ENCODE measurements at places on chromosomes 16 and 17.

- no peak for DNase-seq
Measured at GRCh38 chr17:82439194-82439828, 11.2 kb downstream of the CYBC1 start.

GRCh38 chr16:57382535-57383275 lies 10.4 kb downstream of the CX3CL1 start:
- DNase-seq: no peak

- no peak for DNase-seq
Measured at GRCh38 chr17:66302761-66303626, 581 bp downstream of the PRKCA start.

GRCh38 chr17:48433896-48434295 lies 3.9 kb upstream of the SKAP1 start:
- no peak for DNase-seq

DNA sequence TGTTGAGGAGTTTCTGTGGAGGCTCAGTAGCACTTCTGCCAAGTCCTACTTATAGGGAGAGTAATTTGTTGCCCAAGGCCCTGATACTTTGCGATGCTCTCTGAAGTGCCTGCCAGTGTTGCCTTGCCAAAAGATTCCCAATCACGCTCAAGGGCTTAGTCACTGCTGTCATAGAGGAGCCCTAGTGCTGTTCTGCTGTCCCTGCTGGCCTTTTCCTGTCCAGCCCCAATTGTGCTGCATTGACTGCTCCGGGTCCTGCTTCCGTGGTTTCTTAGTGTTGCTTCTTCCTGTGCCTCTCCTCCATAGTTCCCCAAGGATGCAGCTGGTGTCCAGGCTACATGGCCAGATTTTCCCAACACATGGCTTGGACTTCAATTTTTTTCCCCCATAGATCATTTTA lies 13.9 kb downstream of the NUP93 start:
- no peak for DNase-seq

- no peak for DNase-seq
Measured at GRCh38 chr17:59401725-59402124, 70.3 kb downstream of the YPEL2 start.

- no peak for DNase-seq
Measured at GRCh38 chr17:12078791-12079190, 58.1 kb downstream of the MAP2K4 start.

GRCh38 chr16:75062135-75062975 lies 54.2 kb downstream of the LDHD start:
- DNase-seq: no peak

GRCh38 chr16:73956587-73957494 lies 339.8 kb upstream of the PSMD7 start:
- peak; percentile 20 for DNase-seq

GRCh38 chr16:12584488-12585233 lies 219.0 kb downstream of the CPPED1 start:
- DNase-seq: no peak

GRCh38 chr17:64024781-64025731 lies 4.6 kb upstream of the ICAM2 start:
- no peak for DNase-seq

DNA sequence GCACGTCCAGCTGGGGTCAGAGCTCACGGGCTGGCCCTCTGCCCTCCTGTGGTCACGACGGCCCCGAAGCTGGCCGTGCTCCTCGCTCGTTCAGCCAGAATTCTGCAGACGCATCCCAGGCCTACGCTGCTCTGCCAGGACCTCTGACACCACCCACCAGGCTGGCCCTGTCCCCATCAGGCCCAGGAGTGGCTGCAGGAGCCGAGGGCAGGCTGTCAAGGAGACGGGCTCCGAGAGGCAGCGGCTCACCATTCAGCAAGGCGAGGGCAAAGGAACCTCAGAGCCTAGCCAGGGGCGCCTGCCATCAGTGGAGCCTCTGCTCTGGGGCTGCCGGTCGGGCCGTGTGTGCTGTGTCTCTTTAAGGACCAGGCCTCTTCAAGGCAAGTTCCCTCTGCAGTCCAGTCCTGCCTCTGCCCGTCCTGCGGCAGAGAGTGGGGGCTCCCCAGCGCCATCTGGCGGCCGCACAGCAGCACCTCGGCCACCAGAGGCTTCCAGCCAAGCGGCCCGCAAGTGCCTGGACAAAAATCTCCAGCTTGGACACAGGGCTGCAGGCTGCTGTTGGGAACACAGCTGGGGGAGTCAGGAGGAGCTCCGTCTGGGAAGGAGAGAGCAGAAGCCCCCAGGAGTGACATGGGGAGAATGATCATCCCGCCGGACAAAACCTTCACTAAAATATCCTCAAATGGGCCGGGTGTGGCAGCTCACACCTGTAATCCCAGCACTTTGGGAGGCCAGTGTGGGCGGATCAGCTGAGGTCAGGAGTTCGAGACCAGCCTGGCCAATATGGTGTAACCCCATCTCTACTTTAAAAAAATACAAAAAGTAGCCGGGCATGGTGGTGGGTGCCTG lies 7.4 kb upstream of the ABR start:
- peak; percentile 70 for DNase-seq

DNA sequence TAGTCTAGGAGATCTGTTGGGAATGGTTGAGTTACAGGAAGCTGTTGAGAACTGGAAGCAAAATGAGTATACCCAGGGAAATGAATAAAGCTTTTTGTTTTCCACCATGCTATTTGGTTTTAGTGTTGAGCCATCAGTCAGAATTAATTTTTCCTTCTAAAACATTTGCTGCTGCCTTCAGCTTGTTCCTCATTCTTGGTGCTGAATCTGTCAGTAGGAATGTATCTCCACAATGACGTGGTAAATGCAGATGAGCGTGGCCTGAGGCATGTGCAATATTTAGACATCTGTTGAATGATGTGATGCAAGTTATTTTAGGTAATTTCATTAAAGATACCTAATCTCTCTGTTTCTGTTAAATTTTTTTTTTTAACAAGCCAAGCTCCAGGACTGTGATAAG lies 10.9 kb downstream of the HAPSTR1 start:
- DNase-seq: no peak

GRCh38 chr16:27169511-27170071 lies 33.7 kb upstream of the KDM8 start:
- no peak for DNase-seq

- DNase-seq: no peak
Measured at GRCh38 chr16:75497558-75497957, 2.3 kb upstream of the CHST6 start.

DNA sequence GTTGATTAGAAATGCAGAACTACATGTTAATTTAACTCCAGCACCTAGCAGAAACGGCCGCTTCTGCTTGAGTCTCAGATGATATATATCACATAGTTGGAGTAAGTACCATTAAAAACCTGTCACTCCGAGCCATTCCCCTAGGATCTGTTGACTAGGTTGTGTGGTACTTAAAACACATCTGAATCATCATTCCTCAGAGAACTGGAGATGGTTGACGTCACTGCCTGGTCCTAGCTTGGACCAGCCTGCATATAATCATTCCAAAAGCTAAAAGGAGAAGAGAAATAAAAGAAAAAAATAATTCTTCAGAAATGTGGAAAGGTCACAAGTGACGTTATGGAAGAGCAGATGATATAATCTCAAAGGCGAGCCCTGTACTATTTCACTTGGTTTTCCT lies 31.3 kb upstream of the RASL10B start:
- DNase-seq: no peak

DNA sequence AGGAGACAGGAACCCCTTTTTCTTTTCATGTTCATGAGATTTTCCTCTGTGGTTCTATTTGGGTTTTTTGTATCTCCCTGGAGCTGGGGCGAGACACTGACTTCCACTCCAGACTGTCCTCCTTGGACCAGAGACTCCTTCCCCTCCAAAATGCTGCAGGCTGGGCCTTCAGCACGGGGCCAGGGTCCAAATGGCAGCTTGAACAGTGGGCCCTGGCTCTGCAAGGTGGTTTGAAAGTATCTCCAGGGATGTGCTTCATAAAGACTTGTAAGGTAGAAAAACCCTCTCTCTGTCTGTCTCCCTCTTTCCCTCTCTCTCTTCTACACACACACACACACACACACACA lies 236.1 kb downstream of the ZNF423 start:
- no peak for DNase-seq

DNA sequence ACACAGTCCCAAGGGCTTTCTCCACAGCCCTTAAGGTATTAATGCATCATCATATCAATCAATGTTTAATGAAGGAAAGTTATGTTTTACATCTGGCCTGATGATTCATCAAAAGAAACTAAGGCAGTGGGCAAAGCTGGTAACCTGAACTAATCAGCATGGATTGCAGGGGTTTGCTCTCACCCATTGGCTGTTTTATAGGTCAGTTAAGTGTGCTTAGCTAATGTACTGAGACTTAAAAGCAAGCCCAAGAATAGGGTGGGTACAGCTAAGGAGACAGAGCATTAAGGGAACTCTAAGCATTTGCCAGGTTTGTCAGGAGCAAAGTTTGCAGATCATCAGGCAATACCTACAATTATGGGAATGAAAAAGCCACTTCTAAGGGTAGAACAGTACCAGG lies 1247.6 kb downstream of the CDH8 start:
- no peak for DNase-seq

- no peak for DNase-seq
Measured at GRCh38 chr16:79182616-79183015, 417.9 kb downstream of the MAF start.

DNA sequence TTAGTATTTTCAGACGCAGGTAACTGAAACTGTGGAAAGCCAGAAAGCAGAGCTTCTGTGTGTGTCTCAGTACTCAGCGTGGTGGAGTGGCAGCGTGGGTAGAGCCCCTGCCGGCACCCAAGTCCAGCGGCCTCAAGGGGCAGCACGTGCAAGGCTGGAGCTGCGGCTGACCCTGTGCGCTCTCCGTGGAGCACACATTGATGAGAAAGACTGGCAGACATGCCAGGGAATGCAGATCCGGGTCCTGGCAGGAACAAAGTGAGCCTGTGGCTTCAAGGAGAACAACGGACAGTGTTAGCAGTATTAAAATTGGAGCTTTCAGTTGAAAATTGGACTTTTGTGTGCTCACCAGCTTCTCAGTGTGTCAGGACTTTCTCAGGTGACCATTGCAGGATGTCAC lies 23.3 kb downstream of the ZC3H18 start:
- DNase-seq: no peak

GRCh38 chr17:82647593-82648164 lies 565 bp downstream of the WDR45B start:
- DNase-seq: no peak

DNA sequence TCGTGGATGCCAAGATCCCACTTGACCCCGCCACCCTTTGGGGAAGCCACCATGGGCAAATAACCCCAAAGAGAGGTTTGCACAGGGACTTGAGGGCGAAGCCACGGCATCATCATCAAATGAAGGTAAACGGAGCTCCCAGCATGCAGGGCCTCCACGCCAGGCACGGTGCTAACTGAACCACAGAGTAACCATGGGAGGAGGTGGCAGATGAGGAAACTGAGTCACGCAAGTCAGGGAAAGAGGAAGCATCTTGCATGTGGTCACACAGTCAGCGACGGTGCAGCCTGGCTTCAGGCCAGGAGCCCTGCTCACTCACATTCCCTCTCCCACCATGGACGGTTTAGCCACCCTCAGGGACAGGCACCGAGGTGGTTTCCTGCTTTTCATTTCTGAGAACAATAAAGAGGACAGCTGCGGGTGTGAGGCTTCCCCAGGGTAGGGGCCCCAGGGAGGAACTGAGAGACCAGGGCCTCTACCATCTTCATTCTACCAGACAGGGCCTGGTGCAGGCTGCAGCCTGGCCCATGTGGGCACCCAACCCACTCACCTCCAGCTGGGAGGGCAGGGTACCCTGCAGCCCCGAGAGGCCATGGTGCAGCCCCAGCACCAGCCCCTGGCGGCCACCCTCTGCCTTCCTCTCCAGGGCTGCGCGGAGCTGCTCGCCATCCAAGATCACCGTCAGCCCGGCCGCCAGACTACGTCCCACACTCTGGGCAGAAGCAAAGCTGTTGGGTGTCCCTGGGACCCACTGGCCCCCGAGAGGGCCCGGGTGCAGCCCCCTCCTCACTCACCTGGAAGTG lies 78.3 kb downstream of the RMI2 start:
- no peak for DNase-seq

- no peak for DNase-seq
Measured at GRCh38 chr16:84228256-84228838, 11.5 kb downstream of the KCNG4 start.

GRCh38 chr17:77496401-77496801 lies 355.6 kb downstream of the SEC14L1 start:
- DNase-seq: no peak

DNA sequence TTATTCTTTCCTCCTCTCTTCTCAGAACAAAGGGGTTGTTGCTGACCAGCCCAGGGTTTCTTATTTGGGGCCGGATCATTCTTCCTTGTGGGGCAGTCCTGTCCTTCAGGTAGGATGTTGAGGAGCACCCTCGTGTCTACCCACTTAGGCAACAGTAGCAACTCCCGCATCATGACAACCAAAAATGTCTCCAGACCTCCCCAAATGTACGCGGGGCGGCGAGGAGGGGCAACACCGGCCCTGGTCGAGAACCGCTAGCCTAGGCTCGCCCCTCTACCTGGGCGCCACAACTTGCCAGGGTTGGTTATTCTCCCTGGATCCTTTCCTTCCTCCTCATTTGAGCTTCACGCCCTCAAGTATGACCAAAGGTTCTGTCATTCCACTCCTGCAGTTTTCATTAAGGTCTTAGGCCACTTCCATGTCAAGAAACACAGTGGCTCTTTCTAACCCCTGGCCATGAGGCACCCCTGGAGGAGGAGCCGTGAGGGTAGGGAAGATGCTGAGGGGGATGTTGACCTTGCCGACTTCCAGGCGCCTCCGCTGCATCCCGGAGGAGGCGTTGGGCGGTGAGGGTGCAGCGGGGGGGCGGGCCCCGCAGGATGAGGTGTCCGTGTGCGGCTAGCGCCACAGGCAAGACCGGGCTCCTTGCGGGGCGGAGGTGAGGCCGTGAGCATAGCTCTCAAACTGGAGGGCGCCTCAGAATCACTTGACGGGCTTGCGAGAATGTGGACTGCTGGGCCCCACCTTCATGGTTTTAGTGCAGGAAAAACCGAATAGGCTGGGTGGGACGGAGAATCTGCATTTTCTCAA lies 712 bp upstream of the SPECC1 start:
- no peak for DNase-seq

- DNase-seq: no peak
Measured at GRCh38 chr16:28179354-28179753, 32.4 kb downstream of the XPO6 start.

DNA sequence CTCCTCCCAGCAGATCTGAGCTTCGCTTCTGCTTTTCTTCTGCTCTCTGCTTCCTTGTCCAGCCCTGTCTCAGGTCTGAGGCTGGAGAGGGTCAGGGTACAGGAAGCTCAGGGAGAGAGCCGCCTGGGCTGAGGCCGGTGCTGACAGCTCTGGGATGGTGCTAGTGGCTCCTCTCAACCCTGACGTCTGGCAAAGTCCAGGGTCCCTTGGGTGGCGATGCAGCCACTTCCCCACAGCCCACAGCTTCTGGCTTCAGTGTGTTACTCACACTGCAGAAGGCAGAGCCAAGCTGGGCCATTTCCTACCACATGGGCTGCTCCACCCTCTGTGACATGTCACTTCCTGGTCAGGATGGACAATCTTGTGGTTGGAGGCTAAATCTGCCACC lies at the start of gene CD300C:
Gene CD300C (minus strand): TSS at position 273 of the 388 bp plus-strand sequence. CDS start 333 bp downstream, outside the sequence.
- no peak for DNase-seq

- no peak for DNase-seq
Measured at GRCh38 chr17:82314012-82314726, 3.2 kb downstream of the CD7 start.

GRCh38 chr16:1809281-1809801 lies 15.8 kb upstream of the IGFALS start:
- DNase-seq: no peak

Data from iPS DF 6.9 (cell line).